ENCODE measurements at places on chromosomes 5 and 9.

DNA sequence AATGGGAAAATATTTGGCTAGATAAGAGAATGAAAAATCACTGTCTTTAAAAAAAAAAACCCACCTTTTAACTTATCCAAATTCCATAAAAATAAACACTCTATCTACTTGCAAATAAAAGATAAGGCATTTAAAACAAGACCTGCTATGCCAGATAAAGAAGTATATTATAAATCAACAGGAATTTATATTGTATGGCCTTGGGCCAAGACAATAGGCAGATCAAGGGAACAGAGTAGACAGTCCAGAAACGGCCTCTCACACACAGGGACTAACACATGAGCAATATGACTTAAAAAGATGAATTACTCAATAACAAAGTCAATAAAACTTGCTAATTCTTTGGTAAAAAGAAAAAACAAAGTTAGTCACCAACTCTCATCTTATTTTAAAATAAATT, 34.7 kb upstream of the ICE1 start:
- no peak for DNase-seq

- no peak for DNase-seq
Observed at GRCh38 chr9:106830527-106831150, 32.3 kb upstream of the ZNF462 start.

DNA sequence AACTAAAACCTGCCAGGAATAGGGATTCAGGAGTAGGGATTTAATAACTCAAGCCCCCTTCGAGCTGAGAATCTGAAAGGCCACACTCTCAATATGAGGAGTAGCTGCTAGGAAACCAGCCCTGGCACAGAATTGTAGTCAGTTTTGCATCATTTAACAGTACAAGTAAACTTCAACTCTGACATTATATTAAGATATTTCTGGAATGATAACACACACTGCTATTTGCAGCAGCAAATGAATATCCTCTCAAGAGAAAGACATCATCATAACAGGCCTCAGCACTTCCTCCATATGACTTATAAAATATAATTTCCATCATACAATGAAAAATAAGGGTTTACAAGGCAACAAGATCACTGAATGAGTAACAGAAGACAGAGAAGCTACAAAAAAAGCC, 138.2 kb upstream of the RFX3 start:
- DNase-seq = no peak

- DNase-seq = no peak
Observed at GRCh38 chr5:180811623-180812124, 9.1 kb upstream of the MGAT1 start.

GRCh38 chr5:81021486-81021885, 61.3 kb downstream of the RASGRF2 start:
- DNase-seq = no peak

GRCh38 chr5:139647506-139648204, 494 bp upstream of the CXXC5 start:
- no peak for DNase-seq

DNA sequence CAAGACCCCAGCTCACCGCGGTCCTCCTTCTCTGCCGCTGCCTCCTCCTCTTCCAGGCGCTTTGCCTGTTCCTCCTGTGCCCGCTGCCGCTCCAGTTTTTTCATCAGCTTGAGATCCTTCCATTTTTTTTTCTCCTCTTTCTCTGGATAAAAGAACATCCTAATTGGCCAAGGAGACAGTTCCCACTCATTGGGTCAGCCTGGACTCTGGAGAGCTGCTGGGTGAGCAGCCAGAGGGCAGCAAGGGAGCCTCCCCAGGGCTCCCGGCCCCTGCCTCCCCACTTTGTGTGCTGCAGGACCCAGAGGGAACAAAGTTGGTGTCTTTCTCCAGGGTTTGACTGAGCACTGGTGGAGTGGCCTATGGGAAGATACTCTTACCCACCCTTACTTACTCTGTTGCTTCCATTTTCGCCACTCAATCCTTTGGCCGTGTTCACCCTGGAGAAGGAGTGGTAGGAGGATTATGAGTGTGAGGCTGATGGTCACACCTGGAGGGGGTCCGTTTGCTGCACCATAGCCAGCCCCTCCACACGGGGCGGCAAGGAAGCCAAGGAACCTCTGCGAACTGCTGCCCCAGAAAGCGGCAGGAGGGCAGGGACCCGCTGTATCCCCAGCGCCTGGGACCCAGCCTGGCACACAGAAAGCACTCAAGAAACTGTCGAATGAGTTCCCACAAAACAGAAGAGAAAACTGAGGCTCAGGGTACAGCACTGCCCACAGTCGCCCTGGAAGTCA, 708 bp downstream of the SPOUT1 start:
- no peak for DNase-seq

GRCh38 chr5:21688655-21689054, 1164.5 kb downstream of the CDH12 start:
- no peak for DNase-seq

- DNase-seq = no peak
Observed at GRCh38 chr5:119427060-119427459, 25.2 kb upstream of the HSD17B4 start.

- no peak for DNase-seq
Observed at GRCh38 chr9:93194221-93194625, 10.3 kb downstream of the WNK2 start.

DNA sequence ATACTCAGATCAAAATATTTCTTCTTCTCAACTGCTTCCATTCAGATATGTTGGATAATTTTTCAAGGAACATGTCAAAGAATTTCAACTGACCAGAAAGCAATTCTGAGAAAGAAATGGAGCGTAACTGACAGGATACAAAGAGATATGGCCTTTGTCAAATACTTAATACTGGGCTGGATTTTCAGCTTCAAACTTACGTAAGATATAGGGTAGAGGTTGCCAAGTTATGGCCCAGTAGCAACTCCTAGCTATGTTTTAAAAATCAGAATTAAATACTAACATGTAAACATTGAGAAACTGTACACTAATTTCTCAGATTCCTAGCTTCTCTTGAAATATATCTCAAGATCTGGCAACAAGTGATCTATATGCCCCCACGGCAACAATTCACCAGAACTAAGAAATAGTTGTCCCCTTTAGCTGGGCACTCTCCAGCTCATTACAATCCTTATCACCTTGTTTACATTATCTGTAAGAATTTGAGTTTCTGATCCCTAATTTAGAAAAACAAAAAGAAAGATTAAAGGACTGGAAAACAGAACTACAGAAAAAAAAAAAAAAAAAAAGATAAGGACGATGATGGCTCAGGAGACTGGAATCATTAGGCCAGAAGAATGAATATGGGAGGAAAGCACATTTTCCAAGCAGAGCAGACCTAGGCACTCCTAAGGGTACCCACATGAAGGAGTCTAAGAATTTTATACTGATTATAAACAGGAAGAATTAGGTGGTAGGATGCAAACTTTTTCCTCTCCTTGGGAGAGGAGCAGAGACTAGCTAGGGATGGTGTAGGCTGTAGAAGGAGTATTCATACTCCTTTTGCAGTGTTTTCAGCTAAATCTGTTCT, 23.0 kb downstream of the INIP start:
- no peak for DNase-seq

- DNase-seq = no peak
Observed at GRCh38 chr5:6737043-6737941, 24.1 kb downstream of the TENT4A start.

DNA sequence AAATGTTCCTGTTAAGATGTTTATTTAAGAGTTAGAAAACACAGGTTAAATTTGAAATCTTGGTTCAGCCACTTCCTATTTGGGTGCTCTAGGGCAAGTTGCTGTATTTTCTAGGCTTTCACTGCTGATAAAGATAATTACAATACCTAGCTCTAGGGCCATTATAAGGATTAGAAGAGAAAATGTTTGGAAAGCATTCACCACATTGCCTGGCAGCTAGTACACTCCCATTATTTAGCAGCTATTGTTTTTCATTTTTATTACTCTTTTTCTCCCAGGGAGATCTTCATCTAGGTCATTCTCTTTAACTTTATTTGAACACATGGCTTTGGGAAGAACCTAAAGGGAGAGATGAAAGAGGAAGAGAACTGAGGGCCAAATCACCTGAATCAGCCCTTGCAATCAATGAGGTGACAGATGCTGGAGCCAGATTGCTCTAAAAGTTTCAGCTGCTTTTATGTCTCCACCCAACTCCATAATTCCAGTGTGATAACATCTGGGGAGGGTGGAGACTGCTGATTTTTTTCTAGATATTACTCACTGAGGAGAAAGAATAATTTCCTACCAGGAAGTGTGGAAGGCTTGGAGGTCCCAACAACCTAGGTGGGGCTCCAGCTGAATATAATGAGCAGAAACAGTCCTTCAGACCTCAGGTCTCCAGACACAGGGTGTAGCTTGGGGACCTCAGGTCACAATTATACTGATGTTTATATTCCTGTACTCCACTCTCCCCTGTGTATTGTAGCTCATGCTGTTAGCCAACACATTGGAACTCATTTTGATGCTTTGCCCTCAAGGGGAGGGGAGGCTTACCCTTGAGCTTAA, 640.0 kb downstream of the RAB3C start:
- no peak for DNase-seq

- no peak for DNase-seq
Observed at GRCh38 chr9:37621273-37622121, 29.1 kb upstream of the TOMM5 start.

DNA sequence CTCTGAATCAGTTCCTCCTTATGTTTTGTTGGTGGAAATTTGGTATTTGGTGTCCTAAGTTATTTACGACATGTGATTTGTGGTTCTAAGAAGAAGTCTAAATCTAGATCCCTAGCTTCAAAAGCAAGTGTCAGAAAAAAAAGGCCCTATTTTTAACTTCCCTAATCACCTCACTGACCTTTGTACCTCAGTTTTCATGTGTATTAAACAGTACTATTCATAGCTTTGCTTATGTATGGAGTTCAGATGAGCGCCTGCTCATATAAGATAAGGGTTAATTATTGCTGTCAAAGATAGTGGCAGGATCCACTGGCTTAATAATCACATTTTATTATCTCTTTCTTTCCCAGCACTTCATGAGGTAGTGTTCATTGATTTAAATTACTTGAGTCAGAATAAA, 318.2 kb downstream of the PARP8 start:
- DNase-seq = no peak

DNA sequence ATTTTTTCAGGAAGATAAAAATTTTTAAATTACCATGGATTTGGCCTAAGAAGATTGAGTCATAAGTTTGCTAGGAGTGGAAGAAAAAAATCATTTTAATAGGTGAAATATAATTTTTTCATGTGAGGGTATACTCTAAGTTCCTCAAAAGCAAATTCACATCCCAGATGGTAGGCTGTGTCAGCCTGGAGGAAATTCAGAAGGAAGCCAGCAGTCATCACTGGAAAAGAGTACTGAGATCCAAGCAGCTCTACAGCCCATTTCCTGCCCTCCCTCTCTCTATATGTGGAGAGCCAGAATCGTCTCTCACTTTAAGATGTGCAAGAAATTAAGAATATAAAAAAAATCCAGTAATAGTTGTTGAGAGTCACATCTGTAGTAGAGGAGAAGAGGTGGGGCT, 126.5 kb upstream of the CDH18 start:
- DNase-seq = no peak

DNA sequence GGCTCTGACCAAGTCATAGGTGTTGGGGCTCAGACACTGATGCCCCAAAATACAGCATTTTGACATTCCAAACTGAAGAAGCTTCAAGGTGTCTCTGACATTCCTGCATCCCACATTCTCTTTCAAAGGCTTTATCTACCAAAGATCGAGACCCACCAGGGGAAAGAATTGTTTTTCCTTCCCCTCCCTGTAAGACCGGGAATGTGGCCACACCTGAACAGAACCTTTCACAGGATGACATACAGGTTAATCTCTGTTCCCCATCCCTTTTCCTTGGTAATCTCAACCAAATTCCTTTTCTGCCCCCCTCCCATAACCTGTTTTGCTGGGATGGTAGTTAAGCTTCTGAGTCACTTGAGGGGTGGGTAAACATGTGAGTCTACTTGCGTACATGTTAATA, 72.3 kb downstream of the IQGAP2 start:
- no peak for DNase-seq

DNA sequence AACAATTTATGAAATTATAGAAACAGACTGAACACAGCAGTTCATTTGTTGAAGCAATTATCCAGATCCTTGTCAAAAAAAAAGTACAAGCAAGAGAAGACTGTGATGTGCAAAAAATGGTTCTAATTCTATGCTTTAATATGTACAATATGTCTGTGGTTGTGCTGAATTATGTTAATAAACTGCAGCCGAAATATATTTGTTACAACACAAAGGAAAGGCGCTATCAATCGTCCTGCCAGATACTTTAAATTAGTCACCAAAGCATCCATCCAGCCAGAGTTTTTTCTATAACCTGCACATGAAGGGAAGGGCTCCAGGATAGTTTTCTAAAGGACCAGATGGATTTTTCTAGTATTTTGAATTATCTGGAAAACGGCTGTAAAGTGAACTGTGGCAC, 259.5 kb downstream of the BNC2 start:
- no peak for DNase-seq

DNA sequence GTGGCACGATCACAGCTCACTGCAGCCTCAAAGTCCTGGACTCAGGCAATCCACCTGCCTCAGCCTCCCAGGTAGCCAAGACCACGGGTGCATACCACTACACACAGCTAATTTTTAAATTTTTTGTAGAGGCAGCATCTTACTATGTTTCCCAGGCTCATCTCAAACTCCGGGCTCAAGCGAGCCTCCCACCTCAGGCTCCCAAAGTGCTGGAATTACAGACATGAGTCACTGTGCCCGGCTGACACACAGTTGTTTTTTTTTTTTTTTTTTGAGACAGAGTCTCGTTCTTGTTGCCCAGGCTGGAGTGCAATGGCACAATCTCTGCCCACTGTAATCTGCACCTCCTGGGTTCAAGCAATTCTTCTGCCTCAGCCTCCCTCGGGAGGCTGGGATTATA, 70.1 kb upstream of the CNOT6 start:
- DNase-seq = no peak

GRCh38 chr9:23542438-23542837, 283.6 kb downstream of the ELAVL2 start:
- no peak for DNase-seq

DNA sequence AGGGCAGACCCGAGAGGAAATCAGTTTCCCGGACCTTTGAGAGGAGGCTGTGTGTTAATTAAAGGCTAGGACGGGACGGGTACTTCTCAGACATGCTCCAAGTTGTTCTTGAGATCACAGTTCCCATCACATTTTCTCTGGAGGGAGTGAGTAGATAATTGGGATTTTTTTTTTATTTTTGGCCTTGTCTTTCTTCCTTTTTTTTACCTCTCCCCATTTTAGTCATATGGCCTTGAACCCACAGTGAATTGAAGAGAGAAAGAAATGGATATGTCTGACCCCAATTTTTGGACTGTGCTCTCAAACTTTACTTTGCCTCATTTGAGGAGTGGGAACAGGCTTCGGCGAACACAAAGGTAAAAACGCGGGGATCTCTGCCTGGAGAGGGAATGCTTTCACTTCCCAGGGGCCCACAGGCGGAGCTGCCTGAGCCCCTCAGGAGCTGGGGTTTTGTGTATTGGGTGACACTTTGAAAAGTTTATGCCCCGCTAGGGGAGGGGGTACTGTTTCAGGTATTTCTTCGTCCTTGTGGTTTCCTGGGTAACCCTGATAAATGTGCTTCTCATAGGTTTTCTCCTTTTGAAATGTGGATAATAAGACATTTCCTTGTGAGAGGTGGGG, 191.8 kb downstream of the CD180 start:
- DNase-seq = no peak

- no peak for DNase-seq
Observed at GRCh38 chr9:69104830-69105527, 69.1 kb upstream of the TJP2 start.
